ENCODE measurements at places on chromosomes 2 and 18.

GRCh38 chr2:18924886-18925285 is 335.5 kb upstream of the NT5C1B start:
- no peak for DNase-seq

GRCh38 chr2:33835911-33836310 is 236.8 kb upstream of the FAM98A start:
- DNase-seq: no peak

GRCh38 chr2:241617431-241618154 is 19.4 kb downstream of the THAP4 start:
- DNase-seq: peak; percentile 81

DNA sequence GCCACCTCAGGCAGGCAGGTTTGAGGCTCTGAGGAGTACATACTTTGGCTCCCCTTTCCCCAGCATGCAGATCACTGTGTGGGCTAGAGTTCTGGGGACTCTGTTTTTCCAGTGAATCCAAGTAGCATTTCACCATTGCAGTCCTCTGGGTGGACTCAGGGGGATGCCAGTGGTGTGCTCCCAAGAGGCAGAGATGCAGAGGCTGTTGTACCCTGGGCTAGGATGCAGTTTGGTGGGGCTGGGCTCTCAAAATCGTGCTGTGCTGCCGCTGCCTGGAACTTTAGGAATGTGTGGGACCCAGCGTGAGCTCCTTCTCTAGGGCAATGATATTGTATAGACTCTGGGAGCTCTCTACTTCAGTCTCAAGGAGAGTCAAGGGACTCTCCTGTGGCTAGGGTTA is 104.9 kb downstream of the MYO3B start:
- no peak for DNase-seq

GRCh38 chr2:236631281-236631855 is 61.7 kb downstream of the ACKR3 start:
- DNase-seq: no peak

- DNase-seq: no peak
Measured at GRCh38 chr2:64819361-64819760, 165.6 kb upstream of the SERTAD2 start.

GRCh38 chr2:85438201-85439024 is 19.9 kb downstream of the SH2D6 start:
- DNase-seq: peak; percentile 22

- no peak for DNase-seq
Measured at GRCh38 chr2:44582363-44583008, 220.7 kb downstream of the CAMKMT start.

GRCh38 chr18:75183524-75183923 is 25.4 kb downstream of the PTGR3 start:
- no peak for DNase-seq

- DNase-seq: no peak
Measured at GRCh38 chr2:64914247-64914646, 75.0 kb upstream of the SLC1A4 start.

- DNase-seq: no peak
Measured at GRCh38 chr2:64641599-64641998, 12.1 kb downstream of the SERTAD2 start.

- no peak for DNase-seq
Measured at GRCh38 chr2:3598197-3598910, 3.4 kb downstream of the COLEC11 start.

DNA sequence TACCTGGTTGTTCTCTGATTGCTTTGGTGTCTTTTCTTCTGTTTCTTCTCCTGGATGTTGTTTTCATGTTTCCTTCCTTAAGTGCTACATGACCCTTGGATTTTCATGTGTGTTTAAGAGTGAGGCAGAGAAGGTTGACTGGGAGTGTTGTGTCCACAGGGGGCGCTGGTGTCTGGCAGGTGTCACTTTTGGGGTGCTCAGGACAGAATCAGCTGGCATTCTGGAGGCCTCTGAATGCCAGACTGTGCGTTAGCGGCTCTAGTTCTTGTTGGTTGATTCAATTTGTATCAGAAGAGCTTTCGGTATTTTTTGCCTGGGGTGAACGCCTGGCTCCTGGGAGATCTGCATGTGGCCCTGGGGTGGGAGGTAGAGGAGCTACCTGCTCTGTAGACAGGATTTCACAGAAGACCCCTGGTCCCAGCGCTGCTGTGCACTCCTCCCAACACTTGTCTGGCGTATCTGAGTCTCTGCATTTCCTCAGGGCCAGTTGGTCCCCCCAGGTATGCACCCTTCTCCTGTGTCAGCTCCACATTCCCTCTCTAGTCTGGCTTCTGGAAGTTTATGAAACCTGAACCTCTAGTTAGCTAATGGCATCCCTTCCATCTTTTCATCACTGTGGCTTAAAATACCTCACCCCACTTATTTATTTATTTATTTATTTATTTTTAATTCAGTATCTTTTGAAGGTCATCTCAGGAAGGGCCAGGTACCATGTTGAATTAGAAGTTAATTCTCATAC is 1.1 kb downstream of the GREB1 start:
- no peak for DNase-seq

DNA sequence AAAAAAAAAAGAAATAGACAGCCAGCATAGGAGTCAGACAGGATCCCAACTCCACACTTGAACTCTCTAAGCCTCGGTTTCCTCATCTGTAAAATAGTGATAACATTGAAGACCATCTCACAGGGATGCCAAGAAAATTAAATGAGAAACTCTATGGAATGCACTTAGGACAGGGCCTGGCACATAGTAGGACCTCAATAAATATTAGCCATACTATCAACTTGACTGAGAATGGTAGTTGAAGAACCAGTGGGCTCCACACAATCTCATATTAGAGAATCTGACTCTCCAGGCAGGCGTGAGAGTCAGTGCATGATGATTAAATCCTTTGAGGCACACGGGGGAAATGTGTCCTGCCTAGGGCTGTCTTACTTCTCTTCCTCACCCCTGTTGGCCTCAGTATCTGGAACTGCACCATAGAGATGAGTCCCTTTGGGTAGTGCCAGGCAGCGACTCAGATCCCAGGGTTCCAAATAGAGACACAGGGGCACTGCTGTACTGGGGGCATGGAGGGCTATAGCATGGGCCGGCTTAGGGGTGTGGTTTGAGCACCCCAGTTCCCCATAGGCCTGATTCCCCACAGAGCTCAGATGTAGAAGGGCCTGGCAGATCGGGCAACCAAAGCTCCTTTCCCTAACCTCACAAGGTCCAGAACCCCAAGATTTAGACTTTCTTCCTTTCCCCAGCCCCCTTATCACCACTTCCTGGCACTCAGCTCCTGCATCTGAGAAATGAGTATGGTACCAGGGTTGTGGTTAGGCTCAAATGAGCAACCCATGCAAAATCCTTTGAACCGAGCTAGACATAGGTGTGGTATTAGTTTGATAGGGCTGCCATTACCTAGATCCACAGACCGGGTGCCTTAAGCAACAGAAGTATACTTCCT is 51.3 kb upstream of the CAB39 start:
- DNase-seq: no peak

DNA sequence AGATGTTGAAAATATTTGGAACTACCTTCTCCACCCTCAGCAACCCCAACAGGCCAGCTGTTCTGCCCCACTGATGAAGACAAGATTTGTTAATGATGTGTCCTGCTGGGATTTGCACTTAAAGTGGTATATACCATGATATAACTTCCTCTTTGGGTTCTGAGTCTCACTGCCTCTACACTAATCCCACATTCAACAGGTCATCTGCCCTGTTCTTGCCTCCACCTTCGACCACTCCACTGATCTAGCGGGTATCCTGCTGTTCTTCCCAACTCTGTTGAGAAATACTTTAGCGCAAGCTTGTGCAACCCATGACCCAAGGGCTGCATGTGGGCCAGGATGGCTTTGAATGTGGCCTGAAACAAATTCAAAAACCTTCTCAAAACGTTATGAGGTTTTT is 72.7 kb downstream of the LRP1B start:
- DNase-seq: no peak

DNA sequence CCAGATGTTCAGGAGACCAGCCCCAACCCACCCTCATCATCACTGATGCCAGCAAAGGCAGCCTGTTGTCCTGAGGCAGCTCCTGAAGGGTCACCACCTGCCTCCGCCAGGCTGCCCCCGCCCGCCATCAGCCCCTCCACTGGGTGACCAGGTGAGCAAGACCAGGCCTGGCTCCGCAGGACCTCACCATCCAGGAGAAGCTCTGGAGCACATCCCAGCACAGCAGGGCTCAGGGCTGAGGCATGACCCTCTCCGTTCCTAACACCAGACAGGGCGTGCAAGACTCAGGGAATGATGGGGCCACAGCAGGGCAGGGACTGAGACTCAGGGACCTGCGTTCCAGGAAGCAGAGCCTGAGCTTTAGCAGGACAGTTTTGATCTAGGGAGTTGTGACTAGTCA is 218.8 kb upstream of the RAB6C start:
- no peak for DNase-seq

- peak; percentile 82 for DNase-seq
Measured at GRCh38 chr18:76476665-76477561, 18.1 kb downstream of the ZNF516 start.

DNA sequence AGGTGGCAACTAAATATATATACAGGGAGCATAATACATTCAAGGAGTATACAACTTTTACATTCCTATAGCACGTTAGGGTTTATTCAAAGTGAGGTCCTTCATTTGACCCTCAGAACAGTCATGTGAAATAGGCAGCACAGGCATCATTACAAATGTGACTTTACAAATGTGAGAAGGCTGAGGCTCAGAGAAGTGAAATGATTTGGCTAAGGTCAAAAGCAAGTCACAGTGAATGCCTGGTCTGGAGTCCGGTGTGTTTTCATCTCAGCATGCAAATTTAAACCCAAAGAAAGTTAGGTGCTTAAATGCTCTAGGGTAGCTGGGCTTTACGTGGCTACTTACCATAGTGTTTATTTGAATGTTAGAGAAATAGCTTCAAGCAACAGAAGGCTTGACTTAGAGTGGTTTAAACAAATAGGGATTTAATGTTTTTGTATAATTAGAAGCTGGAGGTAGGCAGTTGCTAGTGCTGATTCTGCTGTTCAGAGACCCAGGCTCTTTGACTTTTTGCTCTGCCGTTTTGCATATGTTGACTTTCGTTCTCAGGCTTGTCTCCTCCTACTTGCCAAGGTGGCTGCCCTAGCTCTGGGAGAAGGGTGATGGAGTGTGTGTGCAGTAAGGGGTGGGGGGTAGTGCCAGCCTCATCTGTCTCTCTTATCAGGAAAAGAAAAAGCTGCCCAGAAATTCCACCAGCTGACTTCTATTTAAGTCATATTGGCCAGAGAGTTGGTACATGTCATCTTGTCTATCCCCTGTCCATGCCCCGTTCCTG is 89.2 kb downstream of the PLCL1 start:
- DNase-seq: no peak

DNA sequence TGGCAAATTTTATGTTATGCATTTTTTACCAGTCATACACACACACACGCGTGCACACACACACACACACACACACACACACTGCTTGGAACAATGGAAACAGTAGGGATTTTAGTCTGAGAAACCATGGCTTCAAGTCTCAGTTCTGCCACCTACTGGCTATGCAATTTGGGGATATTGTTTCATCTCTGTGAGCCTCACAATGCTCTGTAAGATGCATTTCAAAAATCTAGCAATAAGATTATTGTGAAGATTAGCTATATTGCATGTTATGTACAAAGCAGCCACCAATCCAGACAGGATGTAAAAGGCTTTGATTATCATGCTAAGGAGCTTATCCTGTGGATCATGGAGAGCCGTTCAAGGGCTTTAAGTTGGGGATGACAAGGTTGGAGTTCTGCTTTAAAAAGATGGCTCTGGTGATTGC is 401.4 kb downstream of the NBAS start:
- peak; percentile 33 for DNase-seq

DNA sequence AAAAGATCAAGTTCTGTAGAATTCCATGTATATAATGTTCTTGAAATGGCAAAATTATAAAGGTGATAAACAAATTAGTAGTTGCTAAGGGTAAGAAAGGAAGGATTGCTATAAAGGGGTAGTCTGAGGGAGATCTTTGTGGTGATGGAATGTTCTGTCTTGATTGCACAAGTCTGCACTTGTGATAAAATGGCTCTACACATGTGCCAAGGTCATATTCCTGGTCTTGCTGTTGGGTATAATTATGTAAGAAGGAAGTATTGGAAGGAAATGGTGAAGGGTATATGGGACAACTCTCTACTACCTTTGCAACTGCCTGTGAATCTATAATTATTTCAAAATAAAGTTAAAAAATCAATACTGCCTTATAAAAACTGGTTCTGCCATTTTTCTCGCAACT is 15.3 kb downstream of the SGPP2 start:
- no peak for DNase-seq

GRCh38 chr18:45255197-45255890 is 359.9 kb upstream of the SLC14A2 start:
- no peak for DNase-seq

GRCh38 chr2:189252991-189253675 is 73.6 kb upstream of the COL5A2 start:
- DNase-seq: no peak

DNA sequence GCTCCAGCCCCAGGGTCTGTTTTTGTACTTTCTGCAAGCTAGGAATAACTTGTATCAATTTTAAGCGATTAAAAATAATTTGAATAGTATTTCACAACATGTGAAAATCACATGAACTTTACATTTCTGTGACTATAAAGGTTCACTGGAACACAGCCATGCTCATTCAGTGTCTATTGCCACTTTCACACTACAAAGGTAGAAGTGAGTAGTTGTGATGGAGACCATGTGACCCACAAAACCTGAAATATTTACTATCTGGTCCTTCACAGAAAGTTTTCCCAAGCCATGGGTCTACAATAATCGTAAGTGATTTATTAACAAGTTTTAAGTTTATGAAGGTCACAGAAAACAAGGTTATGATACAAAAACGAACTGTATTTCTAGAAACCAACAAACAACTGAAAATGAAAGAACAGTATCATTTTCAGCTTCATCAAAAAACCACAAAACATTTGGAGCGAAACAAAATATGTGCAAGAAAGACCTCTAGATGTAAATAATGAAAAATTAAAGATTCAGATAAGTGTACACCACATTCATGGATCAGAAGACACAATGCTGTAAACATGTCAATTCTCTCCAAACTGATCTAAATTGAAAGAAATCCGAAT is 68.9 kb upstream of the DNER start:
- DNase-seq: no peak

DNA sequence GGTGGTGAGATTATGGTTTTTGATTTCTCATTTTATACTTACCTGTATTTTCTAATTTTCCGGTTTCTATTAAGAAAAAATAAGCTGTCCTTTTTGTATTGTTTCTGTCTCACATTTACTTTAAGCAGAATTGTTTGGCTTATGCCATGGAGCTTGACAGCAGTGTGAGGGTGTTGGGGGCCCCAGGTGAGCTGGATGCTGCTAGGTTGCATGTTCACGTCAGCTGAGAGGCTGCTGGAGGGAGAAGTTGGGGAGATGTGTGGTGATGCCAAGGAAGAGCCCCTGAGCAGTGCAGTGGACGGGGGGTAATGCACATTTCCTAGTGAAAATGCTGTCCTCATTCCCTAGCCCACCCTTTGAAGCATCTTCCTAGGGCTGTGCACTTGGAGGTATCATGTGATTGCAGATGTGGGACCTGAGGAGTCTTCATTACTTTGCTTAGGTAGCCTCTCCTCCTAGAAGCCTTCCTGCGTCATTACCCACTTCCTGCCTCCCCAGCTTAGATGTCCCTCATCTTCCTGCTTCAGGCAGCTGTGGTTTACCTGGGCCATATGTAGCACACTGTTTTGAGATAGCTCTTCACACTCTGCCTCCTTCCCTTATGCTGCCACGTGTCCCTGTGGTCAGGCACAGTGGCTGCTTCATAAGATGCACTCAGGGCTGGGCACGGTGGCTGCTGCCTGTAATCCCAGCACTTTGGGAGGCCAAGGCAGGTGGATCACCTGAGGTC is 16.2 kb downstream of the ATG16L1 start:
- peak; percentile 77 for DNase-seq
